T-helper 17 cell (primary cell): ENCODE measurements at places on chromosomes 16 and 17.

DNA sequence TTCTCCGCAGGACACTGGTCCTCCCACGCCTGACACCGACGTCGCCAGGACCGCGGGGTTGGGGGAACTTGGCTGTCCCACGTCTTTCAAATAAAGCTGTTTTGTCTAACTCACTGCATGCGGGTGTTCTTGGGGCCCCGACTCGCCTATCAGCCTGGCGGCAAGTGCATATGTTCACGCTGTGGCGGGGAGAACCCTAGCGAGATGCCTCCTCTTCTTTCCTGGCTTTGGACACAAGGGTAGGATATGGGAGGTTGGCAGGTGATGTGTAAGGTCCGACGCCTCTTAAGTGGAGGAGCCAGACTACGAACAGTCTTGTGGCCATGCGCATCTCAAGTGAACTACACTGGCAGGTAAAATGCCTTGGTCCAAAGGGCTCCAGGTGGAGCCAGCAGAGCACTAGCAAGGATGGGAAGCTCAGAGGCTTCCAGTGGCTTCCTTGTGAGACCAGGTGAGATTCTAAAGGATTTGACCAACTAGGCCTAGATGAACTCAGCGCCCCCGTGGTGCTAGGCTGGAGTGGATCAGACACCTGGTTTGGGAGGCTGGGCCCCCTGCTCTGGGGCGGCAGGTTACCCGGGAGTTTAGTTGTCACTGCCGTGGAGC is 873 bp upstream of the RPS2 start:
- DNase-seq: no peak

DNA sequence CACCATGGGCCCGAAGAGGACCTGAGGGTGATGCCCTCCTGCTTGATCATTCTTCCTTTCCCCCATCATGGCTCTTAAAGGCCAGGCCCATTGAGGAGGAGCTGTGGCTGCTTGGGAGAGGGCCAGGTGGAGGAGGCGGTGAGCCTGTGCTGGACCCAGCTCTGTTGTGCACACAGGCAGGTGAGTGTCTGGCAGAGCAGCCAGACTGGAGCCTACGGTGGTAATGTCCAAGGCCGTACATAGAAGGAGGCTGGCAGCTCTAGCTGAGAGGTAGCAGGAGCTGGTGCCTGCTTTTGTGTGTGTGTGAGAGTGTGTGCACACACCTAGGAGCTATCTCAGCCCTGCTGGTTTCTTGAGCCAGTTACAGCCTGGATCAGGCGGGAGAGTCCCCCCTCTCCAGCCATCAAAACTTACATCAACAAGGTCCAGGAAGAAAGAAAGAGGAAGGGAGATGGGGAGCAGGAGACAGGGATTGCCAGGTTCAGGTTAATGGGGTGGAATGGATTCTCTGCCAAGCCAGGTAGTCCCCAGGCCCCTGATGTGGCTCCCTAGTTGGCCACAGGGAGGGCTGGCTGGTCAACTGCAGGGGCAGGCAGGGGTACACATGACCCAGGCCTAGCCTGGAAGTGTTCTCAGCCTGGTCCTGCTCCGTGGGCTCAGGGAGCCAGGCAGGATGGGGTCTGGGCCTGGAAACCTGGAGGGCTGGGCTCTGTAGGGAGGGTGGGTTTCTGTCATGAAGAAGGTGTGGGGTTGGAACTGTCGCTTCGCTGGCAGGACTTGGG is 107.1 kb downstream of the RAP1GAP2 start:
- DNase-seq: no peak

DNA sequence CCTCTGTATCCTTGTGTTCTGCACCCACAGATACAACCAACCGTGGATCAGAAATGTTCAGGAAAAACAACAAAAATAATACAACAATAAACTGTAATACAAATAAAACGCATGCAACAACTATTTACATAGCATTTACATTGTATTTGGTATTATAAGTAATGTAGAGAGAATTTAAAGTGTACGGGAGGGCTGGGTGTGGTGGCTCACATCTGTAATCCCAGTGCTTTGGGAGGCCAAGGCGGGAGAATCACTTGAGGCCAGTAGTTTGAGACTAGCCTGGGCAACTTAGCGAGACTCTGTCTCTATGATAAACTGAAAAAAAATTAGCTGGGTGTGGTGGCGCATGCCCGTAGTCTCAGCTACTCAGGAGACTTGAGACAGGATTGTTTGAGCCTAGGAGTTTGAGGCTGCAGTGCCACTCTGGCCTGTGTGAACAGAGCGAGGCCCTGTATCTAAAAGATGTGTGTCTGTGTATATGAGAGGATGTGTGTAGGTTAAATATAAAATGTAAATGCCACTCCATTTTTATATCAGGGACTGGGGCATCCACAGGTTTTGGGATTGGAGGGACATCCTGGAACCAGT is 13.3 kb downstream of the SEC14L1 start:
- DNase-seq: no peak

- DNase-seq: no peak
Observed at GRCh38 chr17:41020336-41020735, 6.7 kb downstream of the KRTAP1-5 start.

DNA sequence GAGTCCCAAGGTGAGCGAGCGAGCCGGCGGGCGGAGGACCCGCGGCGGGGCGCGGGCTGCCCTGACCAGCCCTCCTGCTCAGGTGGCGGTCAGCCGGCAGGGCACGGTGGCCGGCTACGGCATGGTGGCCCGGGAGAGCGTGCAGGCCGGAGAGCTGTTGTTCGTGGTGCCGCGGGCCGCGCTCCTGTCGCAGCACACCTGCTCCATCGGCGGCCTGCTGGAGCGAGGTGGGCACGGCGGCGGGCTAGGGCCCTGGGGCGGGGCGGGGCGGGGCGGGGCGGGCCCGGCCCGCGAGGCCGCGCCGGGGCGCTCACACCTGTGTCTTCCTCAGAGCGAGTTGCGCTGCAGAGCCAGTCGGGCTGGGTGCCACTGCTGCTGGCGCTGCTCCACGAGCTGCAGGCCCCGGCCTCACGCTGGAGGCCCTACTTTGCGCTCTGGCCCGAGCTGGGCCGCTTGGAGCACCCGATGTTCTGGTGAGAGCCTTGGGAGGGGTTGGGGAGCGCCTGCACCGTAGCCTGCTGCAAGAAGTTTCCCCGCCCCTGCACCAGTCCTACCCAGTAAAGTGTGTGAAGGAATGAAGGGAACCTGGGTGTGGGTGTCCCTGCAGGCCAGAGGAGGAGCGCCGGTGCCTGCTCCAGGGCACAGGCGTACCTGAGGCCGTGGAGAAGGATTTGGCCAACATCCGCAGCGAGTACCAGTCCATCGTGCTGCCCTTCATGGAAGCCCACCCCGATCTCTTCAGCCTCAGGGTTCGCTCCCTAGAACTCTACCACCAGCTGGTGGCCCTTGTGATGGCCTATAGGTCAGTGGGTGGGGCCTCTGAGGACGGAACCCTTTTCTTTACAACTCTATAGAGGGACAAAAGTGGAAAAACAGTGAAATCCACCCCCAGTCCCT is 802 bp downstream of the SETD6 start:
- DNase-seq: no peak

- DNase-seq: no peak
Observed at GRCh38 chr16:164827-165538, 795 bp upstream of the HBM start.

- no peak for DNase-seq
Observed at GRCh38 chr17:73932216-73932749, 271.2 kb upstream of the RPL38 start.

DNA sequence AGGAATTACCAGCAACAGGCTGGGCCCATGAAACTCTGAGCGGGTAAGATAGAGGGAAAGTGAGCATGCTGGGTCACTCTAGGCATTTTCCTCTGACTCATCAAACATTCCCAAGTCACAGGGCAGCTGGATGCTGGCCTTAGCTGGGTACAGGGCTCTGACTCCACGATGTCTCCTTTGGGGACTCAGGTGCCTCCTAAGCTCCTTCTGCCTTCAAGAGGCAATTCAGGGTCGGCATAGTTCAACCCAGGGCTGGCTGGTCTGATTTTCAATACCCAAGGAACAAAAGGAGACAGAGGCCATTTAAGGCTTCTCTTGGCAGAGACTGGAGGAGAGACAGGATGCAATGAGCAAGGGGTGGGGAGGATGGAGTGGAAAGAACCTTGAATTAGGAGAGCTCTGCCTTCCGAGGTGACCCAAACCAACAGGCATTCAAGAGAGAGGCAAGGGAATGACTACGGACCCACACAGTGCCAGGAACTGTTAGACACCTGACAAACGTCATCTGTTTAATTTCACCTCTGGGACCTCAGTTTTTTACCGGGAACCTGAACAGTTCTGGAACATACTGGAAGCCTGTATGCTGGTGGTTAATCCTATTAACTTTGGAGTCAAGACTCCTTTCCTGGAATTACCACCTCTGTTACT is 910 bp downstream of the WBP2 start:
- DNase-seq: no peak

DNA sequence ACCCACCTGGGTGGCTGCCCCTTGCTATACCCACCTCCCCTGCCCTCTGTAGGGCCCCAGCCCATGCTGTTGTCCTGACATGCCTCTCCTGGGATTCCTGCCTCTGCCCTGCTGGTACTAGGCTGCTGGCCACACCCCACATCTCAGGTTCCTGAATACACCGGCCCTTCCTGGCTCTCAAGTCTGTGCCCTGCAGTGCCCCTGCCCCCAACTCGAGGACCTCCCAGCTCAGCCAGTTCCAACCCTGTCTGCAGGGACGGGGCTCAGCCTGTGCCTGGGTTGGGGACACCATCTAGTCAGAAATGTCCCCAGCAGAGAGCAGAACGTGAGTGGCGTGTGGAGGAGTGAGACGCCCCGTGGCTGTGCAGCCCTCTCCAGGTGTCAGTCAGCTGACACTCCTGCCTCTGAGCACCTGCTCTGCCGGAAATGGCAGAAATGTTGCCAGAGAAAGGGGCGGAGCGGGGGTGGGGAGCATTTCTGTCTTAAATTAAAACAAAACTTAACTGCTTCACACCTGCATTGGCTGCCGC is 28.7 kb downstream of the ACSF3 start:
- peak; percentile 44 for DNase-seq

GRCh38 chr17:7577327-7578199 is 1.9 kb upstream of the CD68 start:
- no peak for DNase-seq

DNA sequence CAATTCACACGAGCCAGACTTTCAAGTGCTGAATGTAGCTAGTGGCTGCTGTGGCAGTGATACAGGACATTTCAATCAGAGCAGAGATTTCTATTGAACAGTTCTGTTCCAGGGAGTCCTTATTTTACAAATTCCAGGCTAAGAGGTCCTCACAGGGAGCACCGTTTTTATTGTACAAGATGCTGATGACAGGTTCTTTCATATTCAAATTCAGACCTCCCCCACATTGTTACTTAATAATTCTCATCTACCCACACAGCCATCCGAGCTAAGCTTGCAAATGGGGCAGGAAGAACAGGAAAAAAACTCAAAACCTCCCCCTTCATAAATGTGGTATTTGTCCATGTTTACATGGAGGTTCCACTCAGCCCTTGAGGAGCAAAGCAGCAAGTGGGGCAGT is 9.8 kb downstream of the GABARAPL2 start:
- DNase-seq: no peak
